ENCODE measurements at places on chromosomes 1 and 21. TPM values are rescaled to one million over a fixed set of nuclear protein-coding genes. Genes with fewer than 3 reads are reported as not detected.

Gene CFAP74
- not detected for total RNA-seq

Gene PLA2G2F
- not detected for total RNA-seq

Gene OR2L8
- not detected for total RNA-seq

Gene TCHH
- total RNA-seq = 0.22 TPM

Gene SPATA46
- total RNA-seq = not detected

Gene CYP4A22
- total RNA-seq = not detected

Gene ARHGEF16
- 8.8 TPM for total RNA-seq

Gene PCAT6
- total RNA-seq = 5.4 TPM

Gene TPR
- total RNA-seq = 126 TPM

Gene FCER1G
- total RNA-seq = 2.1 TPM

Gene PRAMEF8
- total RNA-seq = not detected

Gene ADAMTS4
- not detected for total RNA-seq

Gene CFAP107
- not detected for total RNA-seq

Gene RHBDL2
- total RNA-seq = 0.52 TPM

Gene LRRC71
- total RNA-seq = not detected

Gene PTAFR
- 1.8 TPM for total RNA-seq

Gene MRPL9
- 145 TPM for total RNA-seq

Measured in MCF 10A (cell line).